Renal cortex interstitium (tissue), 15 donors: ENCODE measurements at places on chromosomes 6 and 20.

GRCh38 chr20:1819311-1820137, 75.7 kb upstream of the SIRPA start:
- DNase-seq = no peak

GRCh38 chr6:136486357-136486756, 63.9 kb downstream of the MAP7 start:
- no peak for DNase-seq

- no peak for DNase-seq
Observed at GRCh38 chr6:128754658-128755256, 128.2 kb upstream of the LAMA2 start.

DNA sequence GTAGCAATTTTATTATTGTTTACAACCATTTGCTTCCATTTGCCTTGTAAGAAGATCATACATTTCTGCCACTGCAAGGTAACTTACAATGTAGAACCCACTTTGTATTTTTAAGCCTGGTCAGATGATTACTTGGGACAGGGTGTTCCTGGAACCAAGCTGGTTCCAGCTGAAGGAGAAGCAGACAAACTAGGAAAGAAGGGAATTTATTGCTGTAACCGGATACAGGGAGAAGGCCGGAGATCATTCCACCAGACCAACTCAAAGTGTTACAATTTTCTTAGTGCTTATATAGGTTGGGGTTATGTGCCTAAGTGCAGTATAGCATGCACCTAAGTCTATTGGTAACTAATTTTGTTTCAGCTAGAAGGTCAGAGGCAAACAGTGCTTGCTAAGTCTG, 104.4 kb downstream of the MANEA start:
- DNase-seq = no peak

GRCh38 chr6:63572747-63573075, 431 bp downstream of the LOC128125822 start:
- peak; percentile 20 for DNase-seq

DNA sequence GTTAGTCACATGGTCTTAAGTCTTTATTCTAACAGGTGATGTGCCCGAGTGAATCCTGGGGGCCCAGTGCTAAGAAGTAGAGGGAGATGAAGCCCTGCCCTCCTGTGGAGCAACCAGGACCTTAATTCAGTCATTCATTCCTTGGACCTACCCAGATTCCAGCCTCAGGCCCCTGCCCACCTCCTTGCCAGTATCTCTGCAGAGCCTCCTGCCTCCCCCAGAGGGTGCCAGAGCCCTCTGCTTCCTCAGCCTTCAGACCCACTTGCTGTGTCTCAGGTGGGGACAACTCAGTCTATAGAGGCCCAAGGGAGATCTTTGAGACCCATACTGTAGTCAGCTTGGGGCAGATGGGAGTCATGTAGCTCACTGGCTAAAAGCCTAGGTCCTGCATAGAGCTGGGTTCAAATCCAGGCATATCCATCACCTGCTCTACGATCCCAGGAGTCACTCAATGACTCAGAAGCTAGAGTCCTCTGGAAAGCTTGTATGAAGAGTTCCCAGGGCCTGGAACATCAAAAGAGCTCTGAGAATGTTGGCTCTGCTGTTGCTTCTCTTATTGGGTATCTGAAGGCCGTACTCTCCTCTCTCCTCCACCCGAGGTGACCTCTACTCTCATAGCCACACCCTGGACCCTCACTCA, 3.9 kb upstream of the SIGLEC1 start:
- DNase-seq = no peak

GRCh38 chr6:88813045-88813444, 150.4 kb downstream of the RNGTT start:
- DNase-seq = peak; percentile 51

DNA sequence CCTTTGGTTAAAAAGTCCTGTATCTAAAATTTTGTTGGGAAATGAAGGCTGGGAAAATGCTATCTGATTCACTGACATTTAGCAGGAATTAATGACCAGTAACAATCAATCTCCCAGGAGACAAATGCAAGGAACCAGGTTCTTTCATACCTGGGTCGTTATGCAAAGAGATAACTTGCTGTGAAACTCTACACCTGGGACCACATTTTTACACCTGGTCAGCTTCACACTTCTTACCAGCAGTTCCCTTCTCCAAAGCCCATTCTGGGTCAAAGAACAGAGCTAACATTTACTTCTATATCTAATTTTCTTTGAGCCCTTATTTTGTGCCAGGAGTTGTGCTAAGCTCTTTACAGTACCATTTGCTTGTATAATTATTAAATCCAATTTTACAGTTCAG, 27.4 kb upstream of the STXBP5 start:
- DNase-seq = no peak

DNA sequence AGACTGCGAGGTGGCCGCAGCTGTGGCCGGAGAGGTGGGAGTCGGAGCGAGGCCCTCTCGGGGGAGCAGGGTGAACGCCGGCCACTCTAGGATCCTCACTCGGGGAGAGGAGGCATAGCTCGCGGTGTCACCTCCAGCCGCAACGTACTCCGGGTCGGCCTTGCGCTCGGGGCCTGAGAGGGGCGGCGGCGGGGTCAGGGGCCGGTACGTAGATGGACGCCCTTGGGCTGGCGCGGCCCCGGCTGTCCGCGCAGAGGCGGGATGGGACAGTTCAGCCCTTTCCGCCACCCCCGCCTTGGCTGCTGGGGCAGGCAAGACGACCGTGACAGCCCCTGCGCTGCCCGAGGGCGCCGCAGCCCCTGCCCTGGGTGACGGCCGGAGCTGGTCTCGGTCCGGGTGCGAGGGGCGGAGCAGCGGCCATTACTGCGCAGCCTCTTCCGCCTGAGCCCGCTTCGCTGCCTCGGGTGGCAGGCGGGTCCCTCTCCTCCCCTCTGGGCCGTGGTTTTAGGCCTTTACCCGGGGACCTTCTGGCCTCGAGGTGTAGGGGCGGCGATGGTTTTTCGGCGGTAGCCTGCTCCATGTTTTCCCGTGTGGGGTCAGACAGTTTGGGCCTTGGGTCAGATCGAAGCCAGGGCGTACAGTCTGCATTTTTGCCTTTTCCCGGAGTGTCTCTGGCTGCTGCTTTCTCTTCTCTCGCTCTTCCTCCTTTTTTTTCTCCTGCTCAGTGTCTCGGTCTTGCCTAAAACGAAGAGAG, 405 bp downstream of the RNF146 start:
- peak; percentile 61 for DNase-seq

DNA sequence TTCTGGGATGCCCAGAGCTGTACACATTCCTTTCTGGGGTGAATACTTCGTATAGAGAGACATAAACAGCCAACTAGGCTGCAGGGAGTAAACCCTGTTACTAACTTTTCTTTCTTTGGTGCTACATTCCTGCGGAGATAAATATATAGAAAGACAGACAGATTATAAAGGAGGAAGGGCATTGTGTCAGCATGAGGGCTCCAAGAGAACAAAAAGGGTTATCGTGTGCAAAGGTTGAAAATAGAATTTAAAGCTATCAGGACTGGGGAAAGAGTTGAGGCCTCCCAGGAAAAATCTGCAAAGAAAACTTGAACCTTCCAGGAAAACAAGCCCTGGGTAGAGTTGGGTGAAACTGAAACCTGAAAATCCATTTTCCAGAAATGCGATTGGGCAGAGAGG, 68.0 kb downstream of the TMEM170B start:
- DNase-seq = no peak

- no peak for DNase-seq
Observed at GRCh38 chr20:50409495-50409894, 100.7 kb upstream of the PTPN1 start.

DNA sequence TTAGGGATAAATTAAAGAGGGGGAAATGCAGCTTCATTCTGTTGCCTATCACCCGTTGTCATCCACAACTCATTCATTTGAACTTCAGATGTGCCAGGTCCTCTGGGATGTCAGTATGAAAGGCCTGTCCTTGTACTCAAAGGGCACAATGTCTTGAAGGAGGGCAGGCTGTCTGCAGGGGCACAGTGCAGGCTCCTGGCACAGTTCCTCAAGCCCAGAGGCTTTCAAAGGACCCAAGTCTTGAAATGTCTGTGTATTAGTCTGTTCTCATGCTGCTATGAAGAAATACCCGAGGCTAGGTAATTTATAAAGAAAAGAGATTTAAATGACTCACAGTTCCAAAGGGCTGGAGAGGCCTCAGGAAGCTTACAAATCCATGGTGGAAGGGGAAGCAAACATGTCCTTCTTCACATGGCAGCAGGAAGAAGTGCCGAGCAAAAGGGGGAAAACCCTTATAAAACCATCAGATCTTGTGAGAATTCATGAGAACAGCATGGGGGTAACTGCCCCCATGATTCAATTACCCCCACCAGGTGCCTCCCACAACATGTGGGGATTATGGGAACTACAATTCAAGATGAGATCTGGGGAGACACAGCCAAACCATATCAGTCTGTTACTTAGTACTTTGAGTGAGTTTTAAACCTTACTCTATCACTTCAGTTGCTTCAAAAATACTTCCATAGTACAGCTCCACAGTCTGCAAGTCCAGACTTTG, 9.4 kb downstream of the SNX9 start:
- no peak for DNase-seq

GRCh38 chr6:67336014-67336413, 1299.1 kb upstream of the ADGRB3 start:
- no peak for DNase-seq

DNA sequence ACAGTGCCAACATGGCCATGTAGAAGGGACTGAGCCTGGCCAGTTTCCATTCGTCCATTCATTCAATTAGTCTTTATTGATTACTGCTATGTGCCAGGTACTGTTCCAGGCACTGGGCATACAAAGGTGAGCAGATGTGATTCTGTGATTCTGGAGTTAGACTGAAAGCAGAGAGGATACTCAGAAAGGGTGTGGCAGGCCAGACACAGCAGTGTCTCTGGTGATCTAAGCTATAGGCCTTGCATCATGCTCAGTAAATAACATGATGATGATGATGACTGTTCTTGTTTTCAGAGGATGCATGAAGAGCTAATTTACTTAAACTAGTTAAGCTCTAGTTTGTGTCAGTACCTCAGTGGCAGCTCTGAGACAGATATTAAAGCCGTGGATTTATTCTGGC, 31.4 kb upstream of the FUCA2 start:
- no peak for DNase-seq

GRCh38 chr6:36444470-36444869, 1.7 kb downstream of the KCTD20 start:
- no peak for DNase-seq
